ENCODE measurements at places on chromosomes 2 and 18. TPM values are rescaled to one million over a fixed set of nuclear protein-coding genes. Genes with fewer than 3 reads are reported as not detected.

The SLC8A1 gene
- total RNA-seq, result 1.9 TPM

The CDH7 gene
- total RNA-seq, result not detected

The SLC4A5 gene
- total RNA-seq, result 0.48 TPM

The NEU4 gene
- not detected for total RNA-seq

The ZNF521 gene
- 15.4 TPM for total RNA-seq

The ATP6V1C2 gene
- not detected for total RNA-seq

The SRD5A2 gene
- not detected for total RNA-seq

The SETBP1 gene
- total RNA-seq, result 10.4 TPM

The ALPI gene
- total RNA-seq, result not detected

The RTP5 gene
- not detected for total RNA-seq

The NXPH2 gene
- 0.13 TPM for total RNA-seq

The CD28 gene
- not detected for total RNA-seq

The REG1A gene
- total RNA-seq, result not detected

The MOCOS gene
- total RNA-seq, result 1.4 TPM

The SERPINB12 gene
- not detected for total RNA-seq

The FAM110C gene
- total RNA-seq, result 0.16 TPM

The ATP6V1B1 gene
- total RNA-seq, result 0.40 TPM

The FAM161A gene
- 1.8 TPM for total RNA-seq

The BBS5 gene
- 12.1 TPM for total RNA-seq

The NEMP2 gene
- total RNA-seq, result 3.0 TPM

Data from epithelial cell of alveolus of lung (primary cell).